Renal cortical epithelial cell (primary cell): ENCODE measurements at places on chromosomes 12 and 14.

- no peak for DNase-seq
Observed at GRCh38 chr12:2481346-2481745, 313.4 kb upstream of the FKBP4 start.

- DNase-seq = no peak
Observed at GRCh38 chr12:81888961-81889360, 129.8 kb upstream of the PPFIA2 start.

DNA sequence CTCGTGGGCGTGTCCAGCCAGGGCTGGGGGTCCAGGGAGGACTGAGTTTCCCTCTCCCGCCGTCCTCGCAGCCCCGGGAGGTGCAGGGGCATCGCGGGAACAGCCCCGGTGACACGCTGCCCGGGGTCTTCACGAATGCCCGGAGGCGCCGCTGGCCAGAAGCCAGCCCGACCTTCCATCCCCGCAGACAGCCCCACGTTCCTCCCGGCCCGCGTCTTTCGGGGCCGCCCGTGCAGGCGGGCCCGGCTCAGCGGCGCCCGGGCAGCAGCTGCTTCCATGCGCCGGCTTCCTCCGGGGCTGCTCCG, 827 bp upstream of the TEDC1 start:
- DNase-seq = no peak

DNA sequence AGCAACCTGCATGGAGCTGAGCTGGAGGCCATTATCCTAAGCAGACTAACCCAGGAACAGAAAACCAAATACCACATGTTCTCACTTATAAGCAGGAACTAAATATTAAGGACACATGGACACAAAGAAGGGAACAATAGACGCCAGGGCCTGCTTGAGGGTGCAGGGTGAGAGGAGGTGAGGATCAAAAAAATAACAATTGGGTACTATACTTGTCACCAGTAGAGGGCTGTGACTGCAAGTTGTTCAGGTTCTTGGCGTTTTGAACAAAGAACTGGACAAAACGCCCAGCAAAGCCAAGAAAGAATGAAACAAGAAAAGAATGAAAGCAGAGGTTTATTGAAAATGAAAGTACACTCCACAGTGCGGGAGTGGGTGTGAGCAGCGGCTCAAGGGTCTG, 208.5 kb upstream of the NEDD1 start:
- peak; percentile 3 for DNase-seq

- DNase-seq = no peak
Observed at GRCh38 chr12:52433501-52434080, 580 bp downstream of the KRT75 start.

GRCh38 chr14:77882636-77883035, 82.7 kb downstream of the ADCK1 start:
- DNase-seq = peak; percentile 28

DNA sequence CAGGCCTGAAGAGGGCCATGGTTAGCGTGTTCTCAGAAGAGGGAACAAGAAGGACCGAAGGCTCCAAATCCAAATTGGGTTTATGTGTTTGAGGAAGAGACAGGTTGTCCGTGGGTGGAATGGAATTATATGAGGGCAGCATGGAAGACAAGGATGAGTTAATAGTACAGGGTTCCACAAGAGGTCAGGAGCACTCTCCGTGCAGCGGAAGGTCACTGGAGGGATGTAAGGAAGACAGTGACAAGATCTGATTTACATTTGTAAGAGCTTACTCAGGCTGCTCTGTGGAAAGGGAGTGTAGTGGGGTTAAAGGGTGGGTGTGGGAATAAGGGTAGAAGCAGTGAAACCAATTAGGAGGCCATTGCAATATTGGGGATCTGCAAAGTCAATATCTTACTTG, 97.0 kb downstream of the TPH2 start:
- DNase-seq = no peak

DNA sequence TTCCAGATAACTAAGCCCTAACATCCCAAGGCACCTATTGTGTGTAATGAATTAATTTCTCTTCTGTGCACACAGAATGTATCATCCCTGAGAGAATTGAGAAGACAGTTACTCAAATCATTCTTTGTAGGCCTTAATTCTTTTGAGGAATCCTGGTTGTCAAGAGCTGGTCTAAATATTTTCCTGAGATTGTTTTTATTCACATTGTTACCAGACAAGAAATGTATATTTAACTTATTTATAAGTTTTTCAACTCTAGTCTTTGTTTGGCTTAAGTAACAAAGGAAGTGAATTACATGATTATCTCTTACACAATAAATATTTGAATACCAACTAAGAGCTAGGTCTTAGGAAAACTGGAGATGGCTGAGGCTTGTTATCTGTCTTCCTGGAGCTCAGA, 169.4 kb downstream of the DACT1 start:
- no peak for DNase-seq

DNA sequence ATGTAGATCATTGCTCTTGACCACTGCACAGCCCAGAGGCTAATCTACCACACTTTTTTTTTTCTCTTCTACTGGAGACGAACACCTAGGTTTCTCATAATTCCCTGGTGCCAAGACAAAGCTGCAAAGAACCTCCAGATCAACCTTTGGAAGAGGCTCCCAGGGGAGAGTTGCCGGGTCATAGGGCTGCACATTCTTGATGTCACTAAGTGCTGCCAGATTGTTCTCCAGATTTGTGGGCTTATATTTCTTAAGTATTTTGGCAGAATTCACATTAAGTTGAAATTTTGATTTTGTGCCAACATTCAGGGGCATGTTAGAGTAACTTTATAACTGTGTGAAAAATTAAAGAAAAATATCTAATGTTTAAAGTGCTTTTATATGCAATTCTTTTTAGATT, 13.5 kb upstream of the PDZRN4 start:
- no peak for DNase-seq

DNA sequence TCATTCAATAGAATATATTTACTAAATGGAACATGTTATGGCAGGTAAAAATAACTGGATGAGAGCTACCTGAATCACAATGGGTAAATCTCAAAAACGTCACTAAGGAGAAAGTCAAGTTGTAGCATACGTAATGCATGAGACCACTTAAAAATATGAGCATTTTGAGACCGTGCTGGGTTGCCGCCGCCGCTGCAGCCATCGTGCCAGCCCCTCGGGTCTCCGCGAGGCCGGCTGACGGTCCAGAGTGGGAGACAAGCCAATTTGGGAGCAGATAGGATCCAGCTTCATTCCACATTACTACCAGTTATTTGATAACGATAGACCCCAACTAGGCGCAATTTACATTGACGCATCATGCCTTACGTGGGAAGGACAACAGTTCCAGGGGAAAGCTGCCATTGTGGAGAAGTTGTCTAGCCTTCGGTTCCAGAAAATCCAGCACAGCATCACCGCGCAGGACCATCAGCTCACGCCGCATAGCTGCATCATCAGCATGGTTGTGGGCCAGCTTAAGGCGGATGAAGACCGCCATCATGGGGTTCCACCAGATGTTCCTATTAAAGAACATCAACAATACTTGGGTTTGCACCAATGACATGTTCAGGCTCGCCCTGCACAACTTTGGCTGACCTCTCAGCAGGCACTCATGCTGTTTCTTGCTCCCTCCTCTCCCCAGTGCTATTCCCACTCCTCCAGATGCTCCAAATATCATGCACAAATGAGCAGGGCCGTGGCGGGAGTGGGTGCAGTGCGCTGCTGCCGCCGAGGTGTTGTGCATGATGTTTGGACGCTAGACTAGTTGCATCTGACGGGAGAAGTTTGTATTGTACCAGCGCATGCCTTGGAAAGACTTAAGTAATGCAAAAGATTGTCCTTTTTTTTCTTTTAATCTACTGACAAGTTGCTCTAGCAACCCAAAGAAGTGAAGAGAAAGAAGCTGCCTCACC, 6.3 kb upstream of the BRMS1L start:
- no peak for DNase-seq

GRCh38 chr12:93056971-93057535, 128.0 kb upstream of the EEA1 start:
- no peak for DNase-seq

DNA sequence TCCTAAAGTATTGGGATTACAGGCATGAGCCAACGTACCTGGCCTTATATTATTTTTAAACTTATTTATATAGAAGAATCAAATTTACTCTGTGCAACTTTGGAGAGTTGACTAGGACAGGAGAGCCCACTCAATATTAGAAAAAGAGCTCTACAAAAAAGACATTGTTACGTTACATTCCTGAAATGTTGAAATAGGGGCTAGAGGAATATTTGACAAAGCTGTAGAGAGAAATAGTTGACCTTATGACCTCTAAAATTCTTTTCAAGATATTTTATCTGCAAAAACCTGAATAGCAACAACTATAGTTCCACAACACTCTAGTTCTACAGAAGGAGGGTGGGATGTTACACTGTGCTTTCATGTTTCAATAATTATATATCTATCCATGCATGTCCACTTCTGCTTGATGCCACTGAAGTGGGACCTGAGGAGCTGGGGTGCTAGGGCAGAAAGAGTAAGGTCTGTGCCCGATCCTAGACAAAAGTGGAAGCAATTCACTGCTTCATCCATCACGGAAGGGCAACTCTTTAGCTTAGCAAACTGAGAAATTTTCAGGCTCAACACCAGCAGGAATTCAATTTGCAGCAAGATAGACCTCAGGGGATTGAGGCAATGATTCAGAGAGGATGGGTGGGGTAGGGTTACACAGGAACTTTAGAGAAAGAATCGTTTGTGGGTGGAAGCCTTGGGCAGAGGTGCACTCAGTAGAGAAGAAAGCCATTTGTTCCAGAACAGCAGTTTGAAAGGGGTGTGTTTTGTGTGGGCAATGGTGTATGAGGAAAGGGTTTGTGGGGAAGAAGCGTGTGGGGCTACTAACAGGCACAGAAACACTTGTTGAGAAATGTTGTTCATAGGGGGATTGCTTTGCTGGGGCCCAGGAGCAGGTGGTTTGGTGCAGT, 16.0 kb upstream of the RNASE10 start:
- DNase-seq = peak; percentile 95

DNA sequence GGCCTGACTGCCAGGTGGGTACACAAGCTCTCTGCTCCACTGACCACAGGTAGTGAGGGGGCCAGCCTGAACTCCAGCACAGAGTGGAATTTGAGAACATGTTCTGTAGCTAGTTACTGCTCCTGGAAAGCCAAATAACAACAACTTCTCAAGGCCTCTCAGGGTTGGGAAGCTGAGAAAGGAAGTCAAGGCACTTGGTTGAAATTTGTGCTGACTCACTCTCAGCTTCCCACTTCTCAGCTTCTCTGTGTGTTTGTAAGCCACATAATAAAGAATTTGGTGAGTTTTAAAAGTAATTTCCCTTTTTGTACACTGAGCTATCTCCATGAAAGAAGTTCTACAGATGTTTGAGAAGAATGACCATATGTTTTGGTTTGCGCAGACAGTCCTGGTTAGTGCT, 234.9 kb downstream of the KTN1 start:
- DNase-seq = peak; percentile 64

DNA sequence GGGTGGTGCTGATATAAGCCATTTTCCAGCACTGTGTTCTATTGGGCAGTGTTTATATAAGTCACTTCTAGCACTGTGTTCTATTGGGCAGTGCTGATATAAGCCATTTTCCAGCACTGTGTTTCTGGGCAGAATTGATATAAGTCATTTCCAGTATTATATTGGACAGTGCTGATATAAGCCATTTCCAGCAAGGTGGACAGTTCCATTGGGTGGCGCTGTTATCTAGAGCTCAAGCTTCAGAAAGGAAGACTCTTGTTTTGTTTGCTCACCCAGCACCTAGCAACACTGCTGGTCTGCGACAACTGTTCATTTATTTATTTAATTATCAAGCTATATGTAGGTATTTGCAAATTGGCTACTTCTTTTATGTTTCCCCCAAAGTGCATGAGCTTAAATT, 690.3 kb downstream of the AACS start:
- no peak for DNase-seq

DNA sequence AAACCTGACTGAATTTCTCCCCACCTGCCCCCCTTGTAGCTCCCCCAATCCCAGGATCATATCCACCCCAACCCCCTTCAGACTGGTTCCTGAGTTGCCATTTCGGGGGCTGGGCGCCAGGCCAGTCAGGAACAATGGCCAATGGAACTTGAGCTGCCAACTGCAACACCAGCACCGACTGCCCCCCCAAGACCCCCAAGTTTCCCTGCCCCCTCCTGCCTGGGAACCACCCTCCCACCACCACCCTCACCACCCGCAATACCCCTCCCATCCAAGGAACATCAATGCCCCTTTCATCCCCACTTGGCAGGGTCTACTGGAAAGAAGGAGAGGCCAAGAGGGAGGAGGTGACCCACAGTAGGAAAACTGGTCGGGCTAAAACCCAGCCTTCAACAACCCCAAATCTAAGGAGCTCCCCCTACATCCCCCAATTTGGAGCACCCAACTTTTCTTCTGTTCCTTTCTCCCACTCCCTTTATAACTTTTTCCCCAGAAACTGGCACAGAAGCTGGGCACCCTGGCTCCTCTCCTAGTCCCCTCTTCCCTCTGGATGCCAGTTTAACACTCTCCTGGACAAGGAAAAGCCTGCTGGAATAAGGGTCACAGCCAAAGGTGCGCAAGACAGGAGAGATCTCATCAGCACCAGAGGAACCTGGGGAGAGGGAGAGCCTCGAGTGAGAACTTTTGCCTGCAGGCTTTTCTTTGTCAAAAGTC, 1.6 kb upstream of the NDRG2 start:
- DNase-seq = no peak
